T-helper 2 cell treated with Interferon-gamma antibody and Interleukin-4, amounts not matched to agents 5 μg/mL and 100 μg/mL, for 36 hours (primary cell): ENCODE measurements at places on chromosomes 1 and 21.

- DNase-seq: no peak
These were observed 5.2 kb downstream of the SOX13 start for GRCh38 chr1:204077979-204078696.

- DNase-seq: no peak
These were observed 154.3 kb upstream of the COL6A1 start for GRCh38 chr21:45827302-45827692.

DNA sequence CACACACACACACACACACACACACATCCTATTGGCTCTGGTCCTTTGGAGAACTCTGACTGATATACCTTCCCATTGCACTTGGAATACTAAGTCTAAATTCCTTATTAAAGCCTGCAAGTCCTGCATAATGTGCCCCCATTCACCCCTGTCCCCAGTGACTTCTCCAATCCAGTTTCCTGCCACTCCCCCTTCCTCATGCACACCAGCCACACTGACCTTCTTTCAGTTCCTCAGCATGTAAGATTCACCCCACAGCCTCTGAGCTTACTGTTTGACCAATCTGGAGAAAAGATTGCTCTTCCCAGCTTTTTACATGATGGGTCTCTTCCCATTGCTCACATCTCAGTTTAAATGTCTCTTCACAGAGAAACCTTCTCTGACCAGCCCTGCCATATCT is 146.6 kb downstream of the TBX15 start:
- DNase-seq: no peak

DNA sequence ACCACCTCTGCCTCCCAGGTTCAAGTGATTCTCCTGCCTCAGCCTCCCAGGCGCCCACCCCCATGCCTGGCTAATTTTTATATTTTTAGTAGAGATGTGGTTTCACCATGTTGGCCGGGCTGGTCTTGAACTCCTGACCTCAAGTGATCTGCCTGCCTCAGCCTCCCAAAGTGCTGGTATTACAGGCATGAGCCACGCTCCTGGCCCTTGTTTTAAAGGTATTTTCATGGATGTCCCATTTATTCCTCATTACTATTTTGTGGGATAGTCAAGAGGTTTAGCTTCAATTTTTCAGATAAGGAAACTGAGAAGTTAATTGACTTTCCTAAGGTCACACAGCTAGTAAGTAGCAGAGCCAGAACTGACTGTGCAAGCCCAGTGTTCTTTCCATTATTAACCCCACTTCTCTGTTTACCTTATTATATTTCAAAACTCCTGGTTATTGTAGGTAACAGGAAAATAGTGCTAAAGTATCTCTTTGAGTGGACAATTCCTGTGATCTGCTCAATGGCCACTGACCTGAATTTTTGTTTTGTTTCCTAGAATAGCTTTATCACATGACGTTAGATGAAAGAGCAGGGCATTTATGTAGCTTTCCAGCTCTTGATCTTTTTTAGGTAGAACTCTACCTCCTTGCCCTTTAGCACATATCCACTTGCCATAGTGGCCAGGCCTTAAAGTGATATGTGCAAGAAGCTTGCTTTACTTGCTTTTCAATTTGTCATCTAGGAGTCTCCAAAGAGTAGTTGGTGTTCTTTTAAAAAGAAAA is 13.6 kb downstream of the ZYG11B start:
- DNase-seq: no peak

GRCh38 chr1:24939675-24940193 is 9.7 kb upstream of the RUNX3 start:
- DNase-seq: no peak

- no peak for DNase-seq
These were observed 8.7 kb upstream of the LRRC71 start for GRCh38 chr1:156911577-156912298.

DNA sequence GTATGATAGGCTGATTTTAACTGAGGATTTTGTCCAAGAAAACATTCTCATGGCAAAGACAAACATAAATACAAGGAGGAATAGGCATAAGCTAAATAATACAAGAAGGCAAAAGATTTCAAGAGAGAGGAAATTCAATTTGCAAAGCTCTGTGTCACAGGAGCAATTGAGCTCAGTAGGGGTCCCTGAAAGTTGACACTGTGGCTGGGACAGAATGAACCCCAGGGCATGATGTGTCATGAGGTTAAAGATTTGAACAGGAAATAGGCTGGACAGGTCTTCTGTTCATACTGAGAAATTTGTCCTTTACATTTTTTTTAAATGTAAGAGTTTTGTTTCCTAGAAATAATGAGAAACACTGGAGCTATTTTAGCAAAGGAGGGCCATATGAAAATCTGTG is 555.4 kb upstream of the NEGR1 start:
- no peak for DNase-seq

- no peak for DNase-seq
These were observed at the start of gene SYPL2 for GRCh38 chr1:109466452-109467300. Gene SYPL2 (plus strand): TSS chr1:109466546. CDS start chr1:109466844, 298 bp downstream.

DNA sequence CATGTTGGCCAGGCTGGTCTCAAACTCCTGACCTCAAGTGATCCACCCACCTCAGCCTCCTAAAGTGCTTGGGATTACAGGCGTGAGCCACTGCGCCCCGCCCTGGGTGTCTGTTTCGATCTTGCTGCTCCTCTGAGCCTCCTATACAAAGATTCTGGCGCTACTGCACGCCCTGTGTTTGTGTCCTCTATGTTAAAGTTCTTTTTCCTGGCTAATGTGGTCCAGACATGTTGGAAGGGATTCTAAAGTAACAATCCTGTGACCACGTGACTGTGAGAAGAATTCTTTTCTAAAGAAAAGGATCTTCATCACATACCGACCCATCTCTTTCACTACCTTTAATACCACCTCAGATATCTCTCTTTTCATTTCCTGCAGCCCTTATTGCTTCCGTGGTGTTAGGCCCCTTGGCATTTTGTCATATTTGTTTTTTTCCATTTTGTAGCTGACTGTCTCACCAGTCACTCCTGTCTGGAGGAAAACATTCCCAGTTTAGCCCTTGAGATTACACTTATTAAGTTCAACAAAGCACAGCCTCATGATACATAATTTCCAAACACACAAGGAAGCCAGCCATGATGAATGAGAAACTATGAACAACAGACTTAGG is 27.2 kb upstream of the ENO1 start:
- no peak for DNase-seq

- DNase-seq: no peak
These were observed 1.5 kb upstream of the HES2 start for GRCh38 chr1:6421266-6421665.

GRCh38 chr1:241513378-241513777 is 6.2 kb downstream of the FH start:
- DNase-seq: no peak

DNA sequence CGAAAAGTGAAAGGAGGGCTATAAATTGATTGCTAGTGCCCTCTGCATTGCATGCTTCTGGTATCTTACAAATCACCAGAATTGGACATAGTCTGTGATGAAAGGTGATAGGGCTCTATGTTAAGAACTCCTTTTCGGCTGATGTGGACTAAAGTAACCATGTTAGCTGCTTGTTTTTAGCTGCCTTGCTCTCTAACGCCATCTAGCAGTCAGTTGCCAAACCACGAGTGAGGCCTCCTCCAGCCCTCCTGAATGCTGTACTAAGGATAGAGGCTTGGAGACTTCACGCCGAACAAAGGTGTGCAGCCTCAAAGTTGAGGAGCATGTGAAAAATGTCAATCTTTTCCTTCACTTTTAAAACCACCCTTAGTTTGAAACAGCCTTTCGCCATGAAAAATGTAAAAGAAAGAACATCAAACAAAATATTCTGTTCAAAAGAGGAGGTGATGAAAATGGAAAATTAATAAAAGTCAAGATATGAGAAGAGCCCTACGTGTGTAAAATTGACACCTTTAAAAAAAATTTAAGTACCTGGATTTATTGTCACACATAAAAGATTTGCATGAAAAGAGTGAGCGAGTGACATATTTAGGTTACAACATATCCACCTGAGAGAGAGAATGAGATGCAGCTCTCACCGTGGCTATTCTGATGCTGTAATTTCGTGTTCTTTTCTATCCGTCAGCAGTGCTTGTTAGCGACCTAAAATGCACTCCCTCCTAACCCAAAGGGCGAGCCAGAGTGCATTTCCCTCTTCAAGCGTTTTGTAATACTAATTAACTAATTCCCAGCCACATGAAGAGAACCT is 8.1 kb downstream of the LRRC53 start:
- DNase-seq: peak; percentile 12

DNA sequence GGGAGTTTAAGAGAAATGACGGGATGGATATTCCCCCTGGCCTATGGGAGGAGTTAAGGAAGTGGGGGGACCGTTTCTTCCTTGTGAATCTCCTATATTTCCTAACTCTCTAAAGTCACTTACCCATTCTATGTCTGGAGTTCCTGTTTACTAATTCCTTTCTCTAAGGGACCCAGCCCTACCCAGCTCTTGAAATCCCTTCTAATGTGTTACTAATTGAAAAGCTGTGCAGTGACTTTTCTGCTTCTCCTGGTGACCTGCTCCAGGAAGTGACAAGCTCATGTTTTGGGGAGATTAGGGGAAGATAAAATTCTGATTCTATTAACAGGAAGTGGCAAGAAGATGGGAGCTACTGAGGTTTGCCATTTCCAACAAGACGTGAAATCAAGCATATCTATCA is 4.0 kb upstream of the SAMSN1 start:
- DNase-seq: no peak

- DNase-seq: no peak
These were observed 59.3 kb downstream of the VANGL2 start for GRCh38 chr1:160459687-160460086.

GRCh38 chr1:201295861-201296260 is 12.6 kb downstream of the PKP1 start:
- no peak for DNase-seq

DNA sequence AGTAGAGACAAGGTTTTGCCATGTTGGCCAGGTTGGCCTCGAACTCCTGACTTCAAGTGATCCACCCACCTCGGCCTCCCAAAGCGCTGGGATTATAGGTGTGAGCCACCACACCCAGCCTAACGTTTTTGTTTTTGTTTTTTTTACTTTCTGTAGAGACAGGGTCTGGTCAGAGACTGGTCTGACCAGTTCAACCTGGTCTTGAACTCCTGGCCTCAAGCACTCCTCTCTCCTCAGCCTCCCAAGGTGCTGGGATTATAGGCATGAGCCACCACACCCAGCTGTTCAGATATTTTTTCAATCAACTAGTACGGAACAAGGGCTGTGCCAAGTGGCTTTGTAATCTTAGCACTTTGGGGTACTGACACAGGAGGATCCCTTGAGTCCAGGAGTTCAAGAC is 209.5 kb downstream of the RERE start:
- DNase-seq: no peak

DNA sequence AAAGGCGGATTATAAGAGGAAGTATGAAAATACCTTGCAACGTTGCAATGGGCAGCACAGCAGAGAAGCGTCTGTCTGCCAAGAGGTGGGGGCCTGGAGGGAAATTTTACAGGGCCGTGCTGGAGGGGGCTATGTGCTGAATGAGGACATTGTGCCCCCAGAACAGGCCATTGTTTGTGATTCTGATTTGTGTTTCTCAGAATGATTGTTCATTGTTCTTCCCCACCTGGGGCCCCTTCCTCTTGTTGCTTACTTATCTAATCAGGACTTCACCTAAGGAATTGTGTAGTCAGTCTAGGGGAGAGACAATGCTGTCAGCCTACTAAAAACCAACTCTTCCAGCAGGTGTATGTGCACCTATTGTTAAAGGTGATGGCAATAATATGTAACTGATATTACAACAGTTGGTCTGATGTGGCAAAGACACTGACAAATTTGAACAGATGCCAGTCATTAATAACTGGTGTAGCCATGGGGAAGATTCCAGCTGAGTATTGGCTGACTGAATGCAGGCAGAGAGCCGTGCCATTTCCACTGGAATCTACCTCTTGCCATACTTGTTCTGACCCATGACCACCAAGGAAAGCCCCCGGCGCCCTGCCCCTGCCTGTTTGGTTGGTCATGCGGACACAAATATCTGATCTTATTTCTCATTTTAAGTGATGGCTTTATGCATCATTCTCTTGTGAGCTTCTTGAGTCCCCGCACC is 45.2 kb upstream of the PSEN2 start:
- DNase-seq: no peak

- no peak for DNase-seq
These were observed 24.1 kb upstream of the TMEM222 start for GRCh38 chr1:27297903-27298302.
